Neuronal stem cell (in vitro differentiated cells): ENCODE measurements at places on chromosomes 3 and 15.

DNA sequence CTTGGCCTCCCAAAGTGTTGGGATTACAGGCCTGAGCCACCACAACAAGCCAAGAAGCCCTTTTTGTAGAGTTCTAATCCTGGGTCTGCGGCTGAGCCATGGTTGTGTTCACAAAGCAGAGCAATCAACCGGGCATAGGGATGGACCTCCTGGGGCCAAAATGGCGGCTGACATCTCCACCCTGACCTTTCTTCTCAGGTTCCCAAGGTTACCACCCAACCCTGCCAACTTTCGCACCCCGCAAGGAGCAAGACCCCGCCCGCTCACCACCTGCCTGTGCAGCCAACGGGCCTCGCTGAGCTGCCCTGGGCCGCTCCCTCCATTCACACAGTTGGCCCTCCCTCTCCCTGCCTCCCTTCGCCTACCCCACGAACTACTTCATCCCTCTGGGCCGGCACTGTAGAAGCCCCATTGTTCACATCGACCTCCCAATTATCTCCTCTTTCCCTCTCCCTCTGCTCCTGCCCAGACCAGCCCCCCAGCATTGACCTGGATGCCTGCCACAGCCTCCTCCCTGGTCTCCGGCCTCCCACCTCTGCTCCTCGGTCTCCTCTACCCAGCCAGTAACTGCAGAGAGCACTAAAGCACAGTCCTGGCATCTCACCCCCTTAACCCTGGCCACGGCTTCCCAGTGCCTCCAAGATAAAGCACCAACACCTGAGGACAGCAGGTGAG is 62.0 kb upstream of the TFRC start:
- no peak overlapping the region for H3K27ac ChIP-seq
- H3K4me3 ChIP-seq = no peak overlapping the region
- no peaks in the 10 kb centered on the region for H3K4me1 ChIP-seq
- H3K36me3 ChIP-seq = no peaks in the 10 kb centered on the region
- no peaks in the 10 kb centered on the region for H3K27me3 ChIP-seq
- no peak for DNase-seq

- H3K4me3 ChIP-seq = no peak overlapping the region
- H3K36me3 ChIP-seq = no peaks in the 10 kb centered on the region
- DNase-seq = no peak
- no peak overlapping the region for H3K27ac ChIP-seq
Observed at GRCh38 chr3:157078811-157079185, 81.1 kb downstream of the CCNL1 start.

- peaks cover 8% of the 10 kb centered on the region for H3K4me1 ChIP-seq
- peaks cover 2% of the 10 kb centered on the region for H3K27me3 ChIP-seq
- H3K36me3 ChIP-seq = no peaks in the 10 kb centered on the region
- H3K4me3 ChIP-seq = no peak overlapping the region
- H3K27ac ChIP-seq = no peak overlapping the region
Observed at GRCh38 chr15:75720787-75721479, 8.3 kb upstream of the CSPG4 start.

- no peaks in the 10 kb centered on the region for H3K27me3 ChIP-seq
- H3K36me3 ChIP-seq = no peaks in the 10 kb centered on the region
- no peak overlapping the region for H3K4me3 ChIP-seq
- H3K27ac ChIP-seq = no peak overlapping the region
- no peaks in the 10 kb centered on the region for H3K4me1 ChIP-seq
Observed at GRCh38 chr3:17040322-17040989, 155.7 kb downstream of the PLCL2 start.

- peaks cover 21% of the 10 kb centered on the region for H3K4me1 ChIP-seq
- DNase-seq = peak; percentile 56
Observed at GRCh38 chr3:49017971-49018706, at the start of gene DALRD3. Gene DALRD3 (minus strand): TSS chr3:49018580. CDS start chr3:49018564, 16 bp downstream.

DNA sequence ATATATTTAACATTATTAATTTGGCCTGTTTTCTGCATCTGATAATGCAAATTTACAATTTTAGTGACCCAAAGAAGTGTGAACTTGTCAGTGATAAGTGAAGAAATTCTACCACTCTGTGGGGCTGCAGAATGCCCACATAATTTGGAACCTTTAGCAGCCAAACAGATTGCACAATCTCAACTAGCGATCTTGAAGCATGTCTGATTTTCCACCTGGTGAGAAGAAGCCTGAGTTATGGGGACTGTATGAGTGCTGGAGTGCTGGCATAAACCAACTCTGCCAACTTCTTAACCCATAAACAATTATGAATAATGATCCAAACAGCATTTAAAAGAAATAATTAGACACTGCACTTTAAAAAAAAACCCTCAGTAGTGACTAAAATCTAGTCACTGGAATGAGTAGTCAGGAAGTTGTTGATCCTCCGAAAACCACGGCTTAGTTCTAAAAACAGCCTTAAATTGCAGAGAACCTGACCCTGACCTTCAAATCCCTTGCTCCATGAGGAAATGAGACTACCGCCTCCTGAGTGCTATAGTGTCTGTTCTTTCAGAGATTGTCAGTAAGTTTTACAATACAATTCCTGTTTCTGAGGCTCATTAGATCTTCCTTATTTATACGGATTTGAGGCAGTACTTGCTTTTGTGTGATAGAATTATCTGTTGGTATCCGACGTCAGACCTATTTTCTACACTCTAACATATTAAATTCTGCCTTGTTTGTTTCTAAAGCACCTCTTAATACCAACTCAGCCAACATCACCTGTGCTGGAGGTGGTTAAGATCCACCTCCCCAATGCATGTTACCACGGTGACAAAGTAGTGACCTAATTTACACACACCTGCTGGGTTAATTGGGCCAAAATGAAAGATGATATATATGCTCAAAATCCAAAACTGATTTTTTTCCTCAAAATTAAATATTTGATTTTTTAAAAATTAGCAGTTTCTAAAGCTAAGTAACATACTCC is 267.7 kb downstream of the ZBTB20 start:
- peaks cover 34% of the 10 kb centered on the region for H3K4me1 ChIP-seq
- H3K4me3 ChIP-seq = no peak overlapping the region
- no peaks in the 10 kb centered on the region for H3K36me3 ChIP-seq
- H3K27ac ChIP-seq = no peak overlapping the region

DNA sequence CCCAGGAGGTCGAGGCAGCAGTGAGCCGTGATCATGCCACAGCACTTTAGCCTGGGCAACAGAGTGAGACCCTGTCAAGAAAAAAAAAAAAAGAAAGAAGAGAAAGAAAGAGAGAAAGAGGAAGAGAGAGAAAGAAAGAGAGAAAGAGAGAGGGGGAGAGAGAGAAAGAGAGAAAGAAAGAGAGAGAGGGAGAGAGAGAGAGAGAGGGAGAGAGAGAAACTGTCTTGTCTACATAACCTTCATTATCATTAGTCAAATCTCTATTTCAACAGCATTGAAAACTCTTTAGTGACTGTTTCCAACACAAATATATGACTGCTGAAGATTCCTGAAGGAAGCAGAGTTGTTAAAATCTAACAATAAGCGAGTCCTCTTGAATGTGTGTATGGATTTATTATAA is 304.3 kb downstream of the MAGI1 start:
- no peaks in the 10 kb centered on the region for H3K36me3 ChIP-seq
- H3K27me3 ChIP-seq = no peaks in the 10 kb centered on the region
- DNase-seq = no peak

- H3K4me1 ChIP-seq = peaks cover 29% of the 10 kb centered on the region
- DNase-seq = no peak
- H3K27me3 ChIP-seq = no peaks in the 10 kb centered on the region
- H3K36me3 ChIP-seq = peaks cover 36% of the 10 kb centered on the region
Observed at GRCh38 chr3:181725131-181725731, 13.5 kb downstream of the SOX2 start.

- H3K36me3 ChIP-seq = no peaks in the 10 kb centered on the region
- peaks cover 3% of the 10 kb centered on the region for H3K4me1 ChIP-seq
- no peak overlapping the region for H3K27ac ChIP-seq
- no peaks in the 10 kb centered on the region for H3K27me3 ChIP-seq
- no peak for DNase-seq
- H3K4me3 ChIP-seq = no peak overlapping the region
Observed at GRCh38 chr15:81050805-81051204, 50.1 kb downstream of the TLNRD1 start.
